ENCODE measurements at places on chromosomes 4 and X. TPM values are rescaled to one million over a fixed set of nuclear protein-coding genes. Genes with fewer than 3 reads are reported as not detected.

DNA sequence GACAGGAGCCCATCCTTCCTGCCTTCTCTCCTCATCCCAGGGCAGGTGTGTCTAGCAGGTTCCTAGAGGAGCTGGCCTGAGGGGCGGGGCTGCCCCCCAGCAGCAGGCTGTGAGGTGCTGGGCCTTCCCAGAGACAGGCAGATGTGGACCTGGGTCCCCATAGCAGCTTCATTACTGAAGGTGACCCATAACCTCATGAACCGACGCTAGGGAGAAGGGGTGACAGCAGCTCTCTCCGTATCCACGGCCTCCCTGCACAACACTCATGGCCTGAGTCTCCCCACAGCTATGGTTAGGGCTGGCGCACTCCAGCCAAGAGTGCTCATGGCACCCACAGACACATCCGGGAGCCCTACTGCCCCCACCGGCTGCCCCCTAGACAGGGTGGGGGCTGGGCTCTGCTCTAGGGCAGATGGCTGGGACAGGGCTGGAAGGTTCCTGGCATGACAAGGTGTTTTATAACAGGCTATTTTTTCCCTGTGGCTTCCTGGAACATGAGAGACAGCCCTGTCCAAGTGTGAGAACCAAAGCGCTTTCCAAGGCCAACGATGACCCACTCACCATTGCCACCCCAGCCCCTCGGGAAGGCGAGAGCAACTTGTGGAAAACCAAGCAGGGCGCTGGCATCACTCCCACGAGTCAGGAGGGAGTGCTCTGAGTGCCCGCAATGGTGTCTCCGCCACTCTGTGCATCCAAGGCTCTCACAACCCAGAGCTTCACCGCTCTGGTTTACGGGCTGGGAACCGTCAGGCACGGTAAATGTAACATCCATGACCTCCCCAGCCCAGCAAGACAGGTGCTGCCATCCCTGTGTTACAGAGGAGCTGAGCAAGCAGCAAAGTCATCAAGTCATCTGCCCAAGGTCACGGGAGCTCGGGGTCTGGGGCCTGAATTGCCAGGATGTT is 59.8 kb downstream of the ACOX3 start:
- DNase-seq, result no peak

ACSL4 gene
- 71.1 TPM for polyA plus RNA-seq

CXXC4 gene
- 0.39 TPM for polyA plus RNA-seq

DNA sequence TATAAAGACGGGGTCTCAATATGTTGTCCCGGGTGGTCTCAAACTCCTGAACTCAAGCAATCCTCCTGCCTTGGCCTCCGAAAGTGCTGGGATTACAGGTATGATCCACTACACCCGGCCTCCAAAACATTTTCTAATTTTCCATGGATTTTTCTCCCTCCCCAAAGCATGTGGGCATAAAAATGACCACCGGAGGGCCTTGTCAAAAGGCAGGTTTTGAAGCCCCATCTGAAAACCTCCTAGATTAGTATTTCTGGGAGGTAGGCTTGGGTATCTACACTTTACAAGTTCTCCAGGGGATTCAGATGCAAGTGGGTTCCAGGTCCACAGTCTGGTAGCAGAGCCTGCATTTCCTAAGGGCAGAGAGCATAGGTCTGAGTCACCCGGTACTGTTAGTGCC is 1.4 kb upstream of the GPR173 start:
- no peak for DNase-seq

SMIM10L2A gene
- 1.7 TPM for polyA plus RNA-seq

- peak; percentile 93 for DNase-seq
Measured at GRCh38 chr4:123398853-123399626, 2.4 kb downstream of the SPRY1 start.

- DNase-seq, result no peak
Measured at GRCh38 chr4:109233570-109233969, 68.9 kb downstream of the COL25A1 start.

DNA sequence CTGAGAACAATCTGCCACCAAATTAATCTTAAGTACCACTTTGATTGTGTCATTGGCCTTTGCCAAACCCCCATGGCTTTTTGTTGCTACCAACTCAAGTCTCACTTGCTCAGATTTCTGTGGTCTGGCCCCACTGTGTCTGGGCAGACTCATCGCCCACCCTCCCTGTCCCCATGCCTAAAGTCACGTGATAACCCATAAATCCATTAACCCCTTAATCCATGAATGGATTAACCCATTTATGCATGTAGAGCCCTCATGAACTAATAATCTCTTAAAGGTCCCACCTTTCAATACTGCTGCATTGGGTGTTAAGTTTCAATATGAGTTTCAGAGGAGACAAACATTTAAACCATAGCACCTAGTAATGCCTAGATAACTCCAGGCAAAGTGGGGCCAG is 78.5 kb upstream of the BLTP1 start:
- DNase-seq, result no peak

GRCh38 chr4:42729505-42730237 is 72.8 kb upstream of the ATP8A1 start:
- DNase-seq, result no peak

DNA sequence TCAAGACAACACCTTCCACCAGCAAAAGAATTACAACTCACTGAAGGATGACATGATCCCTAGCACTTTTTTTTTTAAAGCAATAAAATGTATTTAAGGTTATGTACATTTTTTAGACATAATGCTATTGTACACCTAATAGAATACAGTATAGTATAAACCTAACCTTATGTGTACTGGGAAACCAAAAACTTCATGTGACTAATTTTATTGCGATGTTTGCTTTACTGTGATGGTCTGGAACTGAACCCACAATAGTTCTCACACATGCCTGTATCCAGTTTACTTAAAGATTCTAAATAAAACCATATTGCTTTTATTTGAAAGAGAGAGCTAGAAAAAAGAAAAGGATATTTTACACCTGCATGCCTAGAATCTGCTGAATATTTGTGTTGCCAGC is 4.4 kb upstream of the STS start:
- no peak for DNase-seq

DNA sequence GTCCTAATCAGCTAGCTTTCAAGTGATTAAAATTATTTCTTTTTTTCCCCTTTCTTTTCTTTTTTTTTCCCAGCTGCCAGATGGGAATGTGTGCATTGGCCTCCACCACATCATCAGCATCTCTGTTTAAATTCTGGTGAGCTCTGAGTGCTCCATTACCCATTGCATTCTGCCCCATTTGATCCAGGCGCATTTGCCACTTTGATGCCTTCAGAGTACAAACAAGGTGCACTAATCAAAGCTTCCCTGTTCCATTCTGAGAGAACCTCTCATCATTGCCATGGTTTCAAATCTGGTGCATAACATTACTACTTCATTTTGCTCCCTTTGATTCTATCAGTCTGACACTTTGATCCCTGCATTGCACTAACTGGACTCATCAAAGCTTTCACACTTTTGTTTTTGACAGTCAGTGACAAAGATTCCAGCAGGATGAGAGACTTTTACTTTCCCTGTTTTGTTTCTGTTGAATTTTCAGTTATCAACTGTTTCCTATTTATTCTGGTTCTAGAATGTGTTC is 238.8 kb upstream of the PCDH10 start:
- DNase-seq, result no peak

SLC35A2 gene
- polyA plus RNA-seq, result 16.7 TPM

DNA sequence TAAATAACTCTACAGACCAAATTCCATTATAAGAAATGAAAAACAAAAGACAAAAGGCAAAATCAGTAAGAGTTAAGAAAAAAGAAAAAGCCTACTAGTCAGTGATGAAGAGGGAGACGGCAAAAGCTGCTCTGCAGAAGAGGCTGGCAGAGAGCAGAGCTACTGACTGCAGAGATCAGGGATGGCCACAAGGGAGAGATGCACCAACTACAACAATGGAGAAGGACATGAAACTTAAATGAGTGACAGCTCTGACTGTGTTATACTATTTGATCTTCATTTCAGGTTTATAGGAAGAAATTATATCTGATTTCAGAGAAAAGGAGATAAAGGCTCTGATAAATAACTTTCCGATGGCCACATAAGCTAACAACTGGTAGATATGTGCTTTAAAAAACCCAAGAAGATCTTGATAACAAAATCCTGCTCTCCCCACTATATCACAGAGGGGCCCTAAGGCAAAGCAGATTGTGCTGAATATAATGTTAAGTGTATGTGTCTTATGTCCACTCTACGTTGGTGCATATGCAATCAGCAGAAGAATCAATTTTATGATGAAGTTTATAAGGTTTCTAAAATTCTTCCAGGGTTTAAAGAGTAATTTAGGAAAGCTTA is 58.4 kb upstream of the COX18 start:
- DNase-seq, result no peak

MAP7D2 gene
- polyA plus RNA-seq, result 0.49 TPM

GRCh38 chr4:41927796-41928499 is 7.3 kb upstream of the TMEM33 start:
- peak; percentile 4 for DNase-seq

DNA sequence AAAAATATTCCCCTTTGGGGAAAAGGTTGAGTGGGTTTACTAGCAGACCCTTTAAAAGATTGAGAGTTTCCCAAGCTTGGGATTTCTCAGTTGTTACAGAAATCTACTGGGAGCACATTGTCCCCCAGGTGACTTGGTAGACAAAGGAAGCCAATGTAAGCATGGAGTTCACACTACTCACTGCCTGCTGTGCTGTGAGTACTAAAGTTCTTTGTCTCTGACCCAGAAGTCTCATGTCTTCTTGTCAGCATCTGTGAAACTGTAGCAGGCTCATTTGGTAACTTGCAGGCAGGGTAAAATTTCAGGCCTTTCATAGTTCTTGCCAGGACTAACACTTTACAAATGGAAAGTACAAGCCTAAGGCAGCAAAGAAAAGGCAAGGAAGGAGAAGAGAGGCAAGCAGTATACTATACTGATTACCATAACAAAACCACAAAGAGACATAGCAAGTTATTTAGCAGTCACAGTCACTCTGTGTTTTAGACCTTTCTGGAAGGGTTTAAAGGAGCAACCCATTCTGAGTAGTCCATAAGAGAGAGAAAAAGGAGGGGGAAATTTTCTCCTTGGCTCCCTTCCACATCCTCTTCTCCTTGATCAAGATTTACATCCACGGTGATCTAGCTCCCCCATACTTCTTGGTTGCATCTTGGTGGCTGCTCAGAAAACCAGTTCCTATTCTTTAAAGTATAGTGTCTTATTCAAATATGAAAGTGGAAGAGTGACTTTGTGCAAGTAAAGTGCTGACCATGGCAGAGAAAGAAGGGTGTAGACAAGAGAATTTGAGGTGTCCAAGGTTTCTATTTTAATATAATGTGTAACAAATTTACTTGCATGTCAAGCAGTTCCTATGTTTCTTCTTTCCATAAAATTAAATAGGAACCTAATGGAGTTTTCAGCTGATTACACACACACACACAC is 160.0 kb upstream of the PDE5A start:
- DNase-seq, result no peak

- peak; percentile 20 for DNase-seq
Measured at GRCh38 chr4:151169900-151170299, 70.5 kb downstream of the RPS3A start.
